ENCODE measurements at places on chromosomes 1 and 21.
A peak's percentile ranks its signal among the peaks of the same experiment; 100 is the strongest.

DNA sequence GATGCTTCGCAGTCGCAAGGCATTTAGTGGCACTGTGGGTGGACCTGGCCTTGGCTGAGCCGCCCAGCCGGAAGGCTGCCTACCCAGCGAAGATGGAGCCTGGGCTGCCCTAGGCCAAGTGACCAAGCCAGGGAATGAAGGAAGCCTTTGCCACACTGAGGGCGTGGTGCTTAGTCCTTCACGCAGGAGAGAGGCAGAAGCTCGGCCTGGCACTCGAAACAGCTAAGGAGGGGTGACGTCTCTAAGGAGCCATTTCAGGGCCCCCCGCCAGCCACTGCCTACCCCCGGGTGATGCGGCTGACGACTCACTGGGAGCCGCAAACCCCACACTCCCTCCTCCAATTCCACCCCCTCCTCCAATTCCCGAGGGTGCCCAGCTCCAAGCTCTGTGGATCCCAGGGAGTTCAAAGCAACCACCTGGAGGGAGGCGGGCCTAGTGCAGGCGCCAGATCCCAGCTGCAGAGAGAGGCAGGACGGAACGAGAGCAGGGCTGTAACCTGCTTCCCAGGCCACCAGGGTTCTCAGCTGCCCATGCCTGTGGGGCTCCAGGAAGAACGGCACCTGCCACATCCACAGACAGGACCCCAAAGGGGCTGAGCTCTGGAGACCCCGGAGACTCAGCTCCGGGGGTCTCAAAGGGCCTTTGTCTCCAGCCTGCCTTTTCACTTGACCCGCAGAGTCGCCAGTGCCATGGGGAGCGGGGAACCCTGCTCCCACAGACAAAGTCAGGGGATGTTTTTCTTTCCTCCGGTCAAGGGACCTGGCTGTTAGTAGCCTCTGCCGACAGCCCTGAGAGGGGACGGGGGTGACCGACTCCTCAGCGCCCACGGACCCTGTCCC lies 75.8 kb downstream of the ARHGEF16 start:
- DNase-seq: no peak

DNA sequence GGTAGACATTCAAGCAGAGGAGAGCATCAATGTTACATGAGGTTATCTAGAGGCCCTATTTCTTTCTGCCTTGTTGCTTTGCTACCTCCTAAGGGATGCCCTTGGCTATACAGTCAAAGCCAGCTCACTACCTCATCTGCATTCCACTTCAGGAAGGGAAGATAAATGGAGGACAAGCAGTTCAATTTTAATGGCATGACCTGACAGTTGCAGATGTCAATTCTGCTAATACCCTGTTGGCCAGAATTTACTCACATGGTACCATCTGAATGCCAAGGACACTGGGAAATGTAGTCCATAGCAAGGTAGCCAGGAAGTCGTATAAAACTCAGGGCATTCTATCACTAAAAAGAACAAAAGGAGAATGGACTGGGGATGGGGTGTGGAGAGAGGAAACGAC lies 31.5 kb downstream of the PALMD start:
- no peak for DNase-seq

- DNase-seq: no peak
Measured at GRCh38 chr1:99474350-99474893, 171.5 kb upstream of the PALMD start.

- DNase-seq: peak; percentile 34
Measured at GRCh38 chr1:196317535-196318522, 290.4 kb downstream of the KCNT2 start.

- DNase-seq: peak; percentile 90
Measured at GRCh38 chr1:156489166-156489934, 11.2 kb downstream of the MEF2D start.

DNA sequence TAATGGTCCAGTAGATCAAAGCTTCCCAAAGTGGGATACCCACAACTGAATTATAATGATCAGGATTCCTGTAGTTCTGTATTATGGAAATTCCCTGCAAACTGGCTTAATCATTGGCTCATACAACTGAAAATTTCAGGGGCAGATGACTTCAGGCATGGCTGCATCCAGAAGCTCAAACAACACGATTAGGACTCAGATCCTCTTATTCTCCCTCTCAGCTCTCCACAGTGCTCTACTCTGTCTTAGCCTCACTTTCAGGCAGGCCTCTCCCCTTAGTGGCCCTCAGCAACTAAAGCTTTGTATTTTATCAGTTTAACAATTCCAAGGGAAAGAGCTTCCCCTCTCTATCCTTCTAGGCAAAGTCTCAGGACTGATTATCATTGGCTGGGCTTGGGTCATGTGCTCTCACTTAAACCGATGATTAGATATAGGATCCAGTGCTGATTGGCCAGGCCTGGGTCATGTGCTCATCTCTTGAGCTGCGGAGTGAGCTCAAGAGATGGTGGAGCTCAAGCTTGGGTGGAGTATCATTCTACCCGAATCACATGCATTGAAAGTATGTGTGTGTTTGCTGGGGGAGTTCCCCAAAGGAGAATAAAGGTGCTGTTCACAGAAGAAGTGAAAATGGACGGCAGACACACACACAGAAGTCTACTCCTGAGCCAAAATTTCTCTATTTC lies 57.9 kb upstream of the RUNX3 start:
- DNase-seq: no peak

- DNase-seq: peak; percentile 99
Measured at GRCh38 chr1:207822602-207823451, 71.0 kb downstream of the CD46 start.

DNA sequence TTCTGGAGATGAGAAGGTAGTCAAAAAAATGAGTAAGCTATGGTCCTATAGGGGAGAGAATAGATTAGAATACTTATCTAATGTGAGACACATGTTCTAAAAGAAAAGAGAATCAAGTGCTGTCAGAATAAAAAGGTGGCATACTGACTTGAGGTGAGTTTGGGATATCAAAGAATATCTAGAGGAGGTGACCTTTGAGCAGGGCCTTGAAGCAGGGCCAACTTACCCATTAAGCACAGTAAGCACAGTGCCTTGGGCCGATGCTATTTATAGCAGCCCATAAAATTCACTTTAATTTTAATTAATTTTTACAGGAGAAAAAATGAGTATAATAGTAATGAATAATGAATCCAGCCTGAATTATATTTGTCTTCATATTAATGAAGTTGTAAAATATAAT lies 92.2 kb downstream of the XPR1 start:
- no peak for DNase-seq

- peak; percentile 43 for DNase-seq
Measured at GRCh38 chr1:235416662-235417049, 49.4 kb downstream of the TBCE start.

GRCh38 chr21:32748529-32748928 lies 20.7 kb upstream of the SYNJ1 start:
- DNase-seq: no peak

DNA sequence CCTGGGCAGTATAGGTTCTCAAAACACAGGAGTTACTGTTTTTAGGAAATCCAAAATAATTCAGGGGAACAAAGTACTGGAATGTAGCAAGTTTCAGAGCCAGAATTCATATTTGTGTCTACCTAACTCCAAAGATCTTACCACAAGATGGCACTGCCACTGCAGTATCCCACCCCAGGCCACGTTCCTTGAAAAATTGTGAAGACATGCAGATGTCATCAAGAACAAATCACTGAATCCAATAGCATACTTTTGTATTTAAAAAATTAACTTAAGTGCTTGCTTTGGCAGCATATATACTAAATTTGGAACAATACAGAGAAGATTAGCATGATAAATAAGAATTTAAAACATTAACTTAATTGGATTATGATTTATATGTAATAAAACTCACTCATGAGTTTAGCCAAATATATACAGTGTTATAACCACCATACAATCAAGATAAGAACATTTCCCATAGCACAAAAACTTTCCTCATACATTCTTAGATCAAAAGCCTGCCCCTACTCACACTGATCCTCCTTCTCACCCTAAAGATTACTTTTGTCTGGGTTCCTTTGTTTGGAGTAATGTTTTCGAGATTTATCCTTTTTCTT lies 209.9 kb downstream of the FAF1 start:
- peak; percentile 42 for DNase-seq

DNA sequence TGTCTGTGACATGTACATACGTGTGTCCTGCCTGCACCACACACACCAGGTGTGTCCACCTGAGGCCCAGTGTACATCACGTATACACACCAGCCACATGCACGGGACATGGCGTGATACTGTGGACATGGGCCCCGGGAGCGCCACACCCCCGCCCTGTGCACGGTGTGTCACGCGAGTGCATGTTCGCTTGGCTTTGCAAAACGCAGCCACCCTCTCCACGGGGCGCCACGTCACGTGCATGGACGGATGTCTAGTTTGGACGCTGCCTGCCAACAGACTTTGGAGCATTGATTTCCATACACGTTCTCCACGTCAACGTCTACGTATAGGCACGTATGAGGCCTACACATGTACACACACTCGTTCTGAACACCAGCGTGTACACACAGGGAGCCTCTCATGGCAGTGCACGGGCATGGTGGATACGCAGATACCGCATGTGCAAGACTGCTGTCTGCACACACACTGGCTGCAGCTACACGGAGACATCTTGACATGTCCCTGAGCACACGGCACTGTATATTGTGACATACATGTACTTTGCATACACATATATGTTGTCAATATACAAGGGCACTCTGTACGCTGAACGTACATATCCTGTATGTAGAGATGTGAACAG lies 2.7 kb downstream of the TMEM240 start:
- DNase-seq: no peak

GRCh38 chr1:190957565-190957964 lies 479.9 kb upstream of the BRINP3 start:
- DNase-seq: peak; percentile 1

GRCh38 chr1:36151845-36152203 lies 2.5 kb upstream of the TRAPPC3 start:
- DNase-seq: no peak

DNA sequence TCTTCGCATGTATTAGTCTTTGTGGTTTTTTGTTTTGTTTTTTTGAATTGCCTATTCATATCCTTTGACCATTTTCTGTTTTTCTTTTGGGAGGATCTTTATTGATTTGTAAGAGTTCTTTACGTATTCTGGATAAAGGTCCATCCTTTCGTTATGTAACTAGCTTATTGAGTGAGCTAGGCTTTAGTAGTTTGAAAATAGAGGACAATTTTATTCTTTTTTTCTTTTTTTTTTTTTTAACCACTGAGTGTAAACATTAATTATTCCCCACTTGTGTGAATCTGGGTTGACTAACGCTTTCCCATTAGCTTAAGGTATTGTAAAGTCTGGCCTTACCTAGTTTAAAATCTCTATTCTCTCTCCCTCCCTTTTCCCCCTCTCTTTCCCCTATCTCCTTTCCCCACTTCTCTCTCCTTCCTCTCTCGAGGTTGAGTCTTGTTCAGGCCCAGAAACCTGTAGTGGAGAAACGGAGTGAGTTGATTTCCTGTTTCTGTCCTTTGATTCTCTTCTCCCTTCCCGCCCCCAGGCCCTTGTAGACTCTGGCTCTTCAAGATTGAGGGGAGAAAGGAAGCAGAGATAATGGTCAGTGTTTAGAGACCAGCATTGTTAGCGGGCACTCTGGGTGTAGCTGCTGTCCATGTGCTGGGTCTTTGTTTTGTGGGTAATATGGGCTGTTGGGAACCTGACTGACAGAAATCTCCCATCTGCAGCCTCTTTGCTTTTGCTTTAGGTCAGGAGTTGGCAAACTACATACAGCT lies 1.5 kb downstream of the MORC3 start:
- DNase-seq: peak; percentile 82

DNA sequence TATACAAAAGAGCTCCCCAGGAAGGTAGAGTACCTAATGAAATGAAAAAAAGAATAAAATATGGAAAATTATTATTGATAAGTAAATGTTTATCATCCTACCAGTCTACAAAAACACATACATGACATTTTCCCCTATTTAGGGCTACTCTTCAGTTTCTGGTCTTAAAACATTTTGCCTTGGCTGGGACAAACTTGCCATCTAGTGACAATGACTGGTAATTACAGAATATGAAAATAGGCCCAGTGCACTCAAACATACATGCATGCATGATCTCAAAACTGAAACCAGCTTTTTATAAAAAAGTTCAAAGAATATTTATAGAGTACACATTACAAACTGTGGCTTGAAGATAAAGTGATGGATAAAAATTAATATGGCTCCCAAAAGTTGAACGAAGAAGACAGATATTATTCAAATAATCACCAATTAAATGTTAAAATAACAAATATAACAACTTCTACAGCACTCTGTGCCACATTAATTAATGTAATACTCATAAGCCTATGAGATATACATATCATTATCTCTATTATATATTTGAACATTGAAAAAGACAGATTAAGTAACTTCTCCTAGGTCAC lies 10.5 kb upstream of the RNPC3 start:
- DNase-seq: peak; percentile 74

GRCh38 chr1:182308826-182309225 lies 82.8 kb downstream of the GLUL start:
- no peak for DNase-seq

DNA sequence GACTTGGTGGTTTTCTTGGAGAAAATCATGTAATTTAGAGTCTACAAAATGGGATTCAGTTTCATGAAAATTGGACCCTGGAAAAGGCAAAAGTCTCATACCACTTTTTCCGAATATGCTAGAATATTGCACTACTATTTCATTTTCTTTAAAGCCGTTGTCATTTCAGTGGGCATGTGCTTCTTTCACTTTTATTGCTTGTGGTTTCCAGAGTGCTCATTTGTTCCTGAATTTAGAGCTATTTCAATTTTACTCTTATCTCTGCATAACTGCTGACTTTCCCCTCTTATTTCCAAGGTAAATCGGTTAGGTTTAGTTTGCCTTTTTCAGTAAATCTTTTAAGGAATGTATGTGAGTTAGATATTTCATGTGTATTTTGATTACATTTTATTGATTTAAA lies 11.6 kb downstream of the HHAT start:
- no peak for DNase-seq

GRCh38 chr1:59411147-59411546 lies 114.3 kb downstream of the FGGY start:
- DNase-seq: peak; percentile 40

DNA sequence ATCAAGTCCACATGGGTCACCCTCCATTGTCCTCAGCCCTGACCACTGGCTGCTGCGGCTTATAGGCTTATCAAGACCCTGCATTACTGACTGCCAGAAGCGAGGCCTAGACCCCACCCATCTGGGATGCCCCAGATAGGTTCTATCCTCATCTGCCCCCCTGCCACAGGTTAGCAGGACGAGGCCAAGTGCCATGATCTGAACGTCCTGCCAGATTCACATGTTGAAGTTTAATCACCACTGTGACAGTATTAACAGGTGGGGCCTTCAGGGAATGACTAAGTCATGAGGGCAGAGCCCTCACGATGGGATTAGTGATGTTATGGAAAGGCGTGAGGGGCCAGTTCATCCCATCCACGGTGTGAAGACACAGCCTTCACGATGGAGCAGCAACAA lies 6.2 kb upstream of the CPLANE2 start:
- no peak for DNase-seq

GRCh38 chr1:214566158-214567104 lies 15.0 kb upstream of the PTPN14 start:
- no peak for DNase-seq

- DNase-seq: no peak
Measured at GRCh38 chr21:44749759-44750674, 38.6 kb upstream of the TSPEAR start.
